Uterus (tissue), 4 donors: ENCODE measurements at places on chromosomes 11 and 22. TPM values are rescaled to one million over a fixed set of nuclear protein-coding genes. Genes with fewer than 3 reads are reported as not detected.

DNA sequence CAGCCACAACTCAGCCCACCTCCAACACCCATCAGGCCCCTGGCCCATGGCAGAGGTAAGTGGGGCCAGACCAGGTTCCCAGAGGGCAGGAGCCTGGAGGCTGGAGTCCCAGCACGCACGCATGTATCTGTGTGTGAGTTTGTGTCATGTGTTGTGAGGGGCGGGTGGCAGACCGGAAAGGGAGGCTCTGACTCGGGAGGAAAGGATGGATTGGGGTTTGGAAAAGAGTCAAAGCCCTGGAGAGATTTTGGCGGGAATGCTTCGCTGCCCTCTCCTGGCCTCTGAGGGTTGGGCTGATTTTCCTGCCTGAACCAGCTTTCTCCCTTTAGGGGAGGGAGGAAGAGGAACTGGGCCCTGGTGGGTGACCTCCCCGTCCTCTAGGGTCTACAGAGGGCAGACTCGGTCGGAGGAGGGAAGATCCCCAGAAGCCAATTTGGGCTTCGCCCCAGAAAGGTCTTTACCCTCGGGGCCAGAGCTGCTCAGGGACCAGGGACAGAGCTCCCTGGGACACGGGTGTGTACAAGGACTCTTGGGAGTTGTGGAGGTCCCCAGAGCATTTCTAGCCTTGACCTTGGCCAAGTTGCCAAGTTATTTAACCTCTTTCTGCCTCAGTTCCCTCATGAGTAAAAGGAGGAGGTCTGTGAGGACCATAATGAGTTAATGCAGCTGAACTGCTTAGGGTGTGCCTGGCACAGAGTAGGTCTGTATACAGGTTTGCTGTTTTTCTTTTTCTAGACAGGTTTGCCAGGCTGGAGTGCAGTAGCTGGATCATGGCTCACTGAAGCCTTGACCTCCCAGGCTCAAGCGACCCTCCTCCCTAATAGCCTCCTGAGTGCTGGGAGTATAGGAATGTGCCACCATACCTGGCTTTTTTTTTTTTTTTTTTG lies 6.9 kb downstream of the C11orf68 start:
- DNase-seq, result peak; percentile 79

DNA sequence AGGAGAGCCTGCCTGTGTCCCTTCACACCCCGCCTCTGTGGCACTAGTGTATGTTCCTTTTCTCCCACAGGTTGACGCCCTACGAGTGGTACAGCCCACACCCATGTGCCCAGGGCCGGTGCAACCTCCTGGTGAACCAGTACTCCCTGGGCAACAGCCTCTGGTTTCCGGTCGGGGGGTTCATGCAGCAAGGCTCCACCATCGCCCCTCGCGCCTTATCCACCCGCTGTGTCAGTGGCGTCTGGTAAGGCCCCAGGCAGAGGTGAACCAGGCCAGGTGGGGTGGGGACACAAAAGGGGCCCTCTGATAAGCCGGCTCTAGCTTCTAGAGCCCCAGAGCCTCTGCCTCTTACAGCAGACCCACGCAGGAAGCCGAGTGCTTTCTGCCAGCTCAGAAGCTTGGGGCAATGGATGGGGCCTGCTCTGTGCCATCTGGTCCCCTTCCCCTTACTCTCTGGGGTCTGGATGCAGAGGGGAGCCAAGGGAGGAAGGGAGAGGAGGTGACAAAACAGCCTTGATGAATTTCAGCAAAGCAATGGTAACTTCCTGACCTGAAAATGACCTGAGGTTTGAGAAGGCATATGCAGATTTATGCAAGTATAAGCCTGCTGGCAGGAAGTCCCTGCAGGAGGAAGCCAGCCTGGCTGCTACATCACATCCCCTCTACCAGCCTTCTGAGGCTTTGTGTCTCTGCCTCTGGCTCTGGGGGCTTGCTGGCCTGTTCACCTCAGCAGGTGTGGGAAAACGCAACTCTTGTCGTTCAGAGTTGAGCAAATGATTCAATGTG lies 67.0 kb upstream of the TBCEL start:
- DNase-seq, result no peak

Gene OR4C11
- not detected for total RNA-seq

Gene MIOX
- not detected for total RNA-seq

- no peak for DNase-seq
These were observed 5.1 kb downstream of the JAML start for GRCh38 chr11:118219732-118220131.

GRCh38 chr11:124069429-124070401 lies 28.6 kb upstream of the OR10G7 start:
- DNase-seq, result no peak

GRCh38 chr11:69297787-69298266 lies 3.9 kb downstream of the MYEOV start:
- DNase-seq, result no peak

Gene GSTT2B
- 2.1 TPM for total RNA-seq

- DNase-seq, result peak; percentile 55
These were observed 1.2 kb downstream of the DDX17 start for GRCh38 chr22:38504731-38505540.

DNA sequence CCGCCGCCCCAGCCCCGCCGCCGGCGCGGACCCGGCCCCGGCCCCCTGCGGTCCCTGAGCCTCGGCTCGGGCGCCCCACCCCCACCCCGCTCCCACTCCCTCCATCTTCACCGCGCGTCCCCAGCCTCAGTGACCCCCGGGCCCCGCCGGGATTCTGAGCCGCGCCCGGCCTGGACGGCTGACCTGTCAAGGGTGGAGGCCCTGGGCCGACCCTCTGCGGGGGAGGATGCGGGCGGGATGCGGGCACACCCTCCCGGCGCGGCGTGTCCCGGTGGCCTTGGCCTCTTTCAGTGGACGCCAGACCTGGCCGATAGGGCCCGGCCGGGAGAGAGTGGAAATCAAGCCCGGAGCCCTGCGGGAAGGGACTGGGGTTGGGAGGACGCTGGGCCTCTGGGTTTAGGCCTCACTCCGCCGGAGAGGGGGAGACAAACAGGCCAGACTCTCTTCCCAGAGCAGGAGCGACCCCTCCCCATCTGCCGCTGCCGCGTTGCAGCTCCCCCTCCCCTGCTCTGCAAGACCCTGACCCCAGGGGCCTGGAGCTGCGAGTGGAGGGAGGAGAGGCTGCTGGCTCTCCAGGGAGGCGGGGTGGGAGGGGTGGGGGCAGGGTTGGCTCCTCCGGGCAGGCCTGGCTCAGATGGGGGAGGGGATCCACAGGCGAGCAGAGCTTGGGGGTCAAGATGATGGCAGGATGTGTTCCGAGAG lies 525 bp downstream of the MAPK8IP2 start:
- DNase-seq, result no peak

Gene SMIM35
- total RNA-seq, result not detected

Gene CCDC87
- 0.52 TPM for total RNA-seq

Gene KRTAP5-8
- not detected for total RNA-seq

- DNase-seq, result no peak
These were observed 5.5 kb downstream of the TTC28 start for GRCh38 chr22:28674121-28674563.

GRCh38 chr22:20531404-20532201 lies 24.2 kb downstream of the MED15 start:
- peak; percentile 58 for DNase-seq

Gene APOBEC3B
- not detected for total RNA-seq

GRCh38 chr11:26878959-26879581 lies 114.8 kb upstream of the FIBIN start:
- no peak for DNase-seq

DNA sequence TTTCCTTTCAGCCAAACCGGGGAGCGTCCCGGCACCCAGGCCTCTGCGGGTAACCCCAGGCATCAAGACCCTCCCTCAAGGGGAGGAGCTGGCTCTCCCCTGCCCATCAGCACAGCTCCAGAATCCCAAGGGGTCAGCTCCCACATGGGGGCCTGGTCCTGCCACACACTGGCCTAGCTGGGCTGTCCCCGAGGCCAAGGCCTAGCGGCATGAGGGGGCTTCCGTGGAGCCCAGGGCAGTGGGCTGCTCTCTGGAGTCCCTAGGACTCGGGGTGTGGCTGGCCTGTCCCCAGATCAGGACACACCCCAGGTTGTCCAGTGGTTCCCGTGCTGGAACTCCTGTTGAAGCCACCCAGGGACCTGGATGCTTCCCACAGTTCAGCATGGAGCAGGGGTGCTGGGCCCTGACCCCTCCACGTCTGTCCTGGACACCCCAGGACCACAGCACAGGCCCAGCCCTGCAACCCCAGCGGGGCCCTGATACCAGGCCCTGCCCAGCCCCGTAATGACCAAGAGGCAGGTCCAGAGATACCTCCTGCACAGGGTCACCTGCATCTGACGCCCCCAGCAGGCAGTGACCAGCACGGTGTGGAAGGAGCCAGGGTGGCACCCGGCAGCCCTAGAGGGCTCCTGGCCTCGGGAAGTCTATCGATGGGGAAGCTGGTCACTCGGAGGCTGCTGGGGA lies 5.5 kb downstream of the HRAS start:
- no peak for DNase-seq

DNA sequence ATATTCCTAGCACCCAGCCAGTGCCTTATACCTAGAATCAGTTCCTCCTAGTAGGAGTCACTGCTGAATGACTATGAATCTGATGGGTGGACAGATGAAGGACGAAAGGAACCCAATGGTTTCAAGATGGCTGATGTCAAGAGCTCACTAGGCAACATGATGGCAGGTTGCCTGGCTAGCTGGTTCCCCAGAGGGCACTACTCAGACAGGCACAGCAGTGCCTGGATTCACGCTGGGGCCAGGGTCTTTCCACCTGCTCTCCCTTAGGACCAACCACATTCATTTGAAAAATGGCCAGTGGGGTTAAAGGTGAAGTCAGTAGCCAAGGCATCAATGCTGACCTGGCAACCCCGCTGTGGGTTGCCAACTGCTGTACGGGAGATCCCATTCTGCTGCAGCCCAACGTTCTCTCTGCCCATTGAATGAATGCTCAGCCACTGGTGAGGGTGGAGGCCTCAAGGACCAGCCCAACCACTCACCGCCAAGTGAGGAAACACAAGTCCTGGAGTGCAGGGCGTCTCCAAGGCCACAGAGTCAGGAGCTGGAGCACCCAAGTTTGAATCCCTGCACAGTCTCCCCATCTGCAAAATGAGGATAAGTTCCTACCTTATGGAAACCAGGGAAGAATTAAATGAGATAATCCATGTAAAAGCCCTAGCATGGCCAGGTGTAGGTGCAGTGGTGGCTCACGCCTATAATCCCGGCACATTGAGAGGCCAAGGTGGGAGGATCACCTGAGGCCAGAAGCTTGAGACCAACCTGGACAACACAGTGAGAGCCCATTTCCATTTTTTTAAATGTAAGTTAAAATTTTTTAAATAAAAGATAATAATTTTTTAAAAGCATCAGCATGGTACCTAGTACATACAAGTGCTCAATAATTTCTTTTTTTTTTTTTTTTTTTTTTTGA lies 12.4 kb downstream of the MYH9 start:
- DNase-seq, result no peak

DNA sequence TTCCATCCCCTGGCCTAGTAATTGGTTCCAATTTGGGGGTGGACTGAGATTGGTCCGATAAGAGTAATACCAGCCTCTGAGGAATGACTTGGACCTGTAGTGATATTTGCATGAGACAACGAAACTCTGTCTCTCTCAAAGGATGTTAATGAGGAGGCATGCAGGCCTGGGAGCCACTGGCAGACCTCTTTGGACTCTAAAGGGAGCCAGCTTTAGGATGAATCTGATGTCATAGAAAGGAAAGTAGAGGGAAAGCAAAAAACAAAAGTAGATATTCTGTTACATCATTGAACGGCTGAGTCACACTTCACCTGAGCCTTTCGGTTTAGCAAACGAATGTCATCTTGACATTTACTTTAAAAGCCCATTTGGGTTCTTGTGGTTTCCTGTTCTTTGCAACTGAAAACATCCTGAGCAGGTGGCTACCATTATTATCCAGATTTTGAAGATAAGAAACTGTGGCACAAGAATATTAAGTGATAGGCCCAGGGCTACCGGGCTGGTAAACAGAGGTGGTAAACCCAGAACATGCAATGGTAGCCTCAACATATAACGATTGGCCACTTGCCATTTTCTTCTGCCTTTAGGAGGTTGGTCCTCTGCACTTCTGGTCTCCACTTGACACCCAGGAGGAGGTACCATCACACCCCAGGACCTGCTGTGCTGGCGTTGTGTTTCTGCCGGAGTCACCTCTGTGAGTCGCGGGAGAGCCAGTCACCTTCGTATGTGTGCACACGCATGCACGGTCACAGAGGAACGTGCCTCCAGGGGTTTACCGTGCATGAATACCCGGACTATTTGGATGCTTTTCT lies 42.7 kb downstream of the RTL6 start:
- no peak for DNase-seq

DNA sequence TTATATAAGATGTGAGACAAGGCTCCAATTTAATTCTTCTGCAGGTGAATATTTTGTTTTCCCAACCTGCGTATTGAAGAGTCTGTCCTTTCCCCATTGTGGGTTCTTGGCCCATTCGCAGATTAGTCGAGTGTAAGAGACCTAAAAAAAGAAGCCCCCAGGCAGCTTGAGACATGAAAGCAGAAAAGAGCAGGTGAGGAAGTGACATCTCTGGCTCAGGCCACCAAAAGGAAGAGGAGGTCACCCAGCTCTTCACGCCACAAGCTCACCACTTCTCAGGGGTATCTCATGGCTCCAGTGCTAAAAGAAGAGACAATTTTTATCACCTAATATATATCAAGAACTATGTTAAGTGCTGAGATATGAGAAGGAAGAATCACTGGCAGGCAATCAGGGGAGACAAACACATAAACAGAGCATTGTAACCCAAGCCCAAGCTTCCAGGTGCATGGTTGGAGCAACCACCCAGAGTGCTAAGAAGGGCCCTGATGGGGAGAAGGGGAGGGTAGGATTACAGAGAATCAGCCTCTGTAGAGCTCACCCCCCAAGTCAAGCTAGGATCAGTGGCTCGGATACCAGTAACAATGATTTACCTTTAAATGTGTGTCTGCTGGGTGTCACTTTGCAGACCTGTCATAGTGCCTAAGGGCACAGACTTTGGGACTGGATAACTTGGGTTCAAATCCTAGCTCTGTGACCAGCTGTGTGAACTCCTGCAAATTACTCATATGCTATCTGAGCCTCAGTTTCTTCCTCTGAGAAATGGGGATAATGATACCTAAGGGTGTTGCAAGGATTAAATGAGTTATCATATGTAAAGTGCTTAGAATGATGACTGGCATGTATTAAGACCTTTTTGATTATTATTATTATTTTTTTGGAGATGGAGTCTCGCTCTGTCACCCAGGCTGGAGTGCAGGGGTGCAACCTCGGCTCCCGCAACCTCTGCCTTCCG lies 39.2 kb downstream of the MCHR1 start:
- DNase-seq, result no peak

- DNase-seq, result no peak
These were observed 70.7 kb downstream of the TEAD1 start for GRCh38 chr11:12744826-12745502.

Gene CST6
- total RNA-seq, result 0.59 TPM
